ENCODE measurements at places on chromosomes 16 and 17.
A peak's percentile ranks its signal among the peaks of the same experiment; 100 is the strongest.

GRCh38 chr16:88441460-88441859 is 11.6 kb upstream of the ZFPM1 start:
- DNase-seq, result no peak

DNA sequence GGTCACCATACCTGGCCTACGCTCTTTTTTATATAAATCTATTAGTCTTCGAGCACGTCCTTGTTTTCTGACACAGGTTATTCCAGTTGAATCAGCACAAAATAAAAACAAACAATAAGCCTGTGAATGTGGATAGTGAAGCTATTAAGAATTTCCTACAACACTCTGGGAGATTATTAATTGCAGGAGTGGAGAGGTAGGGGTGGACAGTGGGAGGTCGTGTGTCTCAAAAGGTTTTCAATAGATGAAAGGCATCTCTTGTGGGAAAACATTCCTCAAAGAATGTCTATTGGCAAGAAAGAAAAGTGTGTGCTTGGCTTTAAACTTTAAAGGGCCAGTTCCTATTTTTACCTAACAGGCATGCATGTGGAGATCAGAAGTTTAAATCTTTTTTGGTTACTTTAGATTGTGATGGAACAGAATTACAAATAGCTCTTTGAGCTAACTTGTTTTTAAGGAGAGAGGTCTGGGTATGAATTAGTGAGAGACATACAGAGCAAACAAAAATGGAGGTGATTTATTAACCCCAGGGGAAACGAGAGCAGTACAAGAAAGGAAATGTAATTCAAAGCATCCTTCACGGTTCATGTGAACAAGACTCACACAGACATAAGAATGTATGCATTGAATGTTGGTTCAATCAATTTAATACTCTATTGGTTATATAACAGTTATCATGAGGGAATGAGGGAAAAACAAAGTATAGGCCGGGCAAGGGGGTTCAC is 9.0 kb downstream of the SMYD4 start:
- DNase-seq, result no peak

GRCh38 chr17:7841915-7842379 is 7.9 kb downstream of the KDM6B start:
- DNase-seq, result peak; percentile 93

DNA sequence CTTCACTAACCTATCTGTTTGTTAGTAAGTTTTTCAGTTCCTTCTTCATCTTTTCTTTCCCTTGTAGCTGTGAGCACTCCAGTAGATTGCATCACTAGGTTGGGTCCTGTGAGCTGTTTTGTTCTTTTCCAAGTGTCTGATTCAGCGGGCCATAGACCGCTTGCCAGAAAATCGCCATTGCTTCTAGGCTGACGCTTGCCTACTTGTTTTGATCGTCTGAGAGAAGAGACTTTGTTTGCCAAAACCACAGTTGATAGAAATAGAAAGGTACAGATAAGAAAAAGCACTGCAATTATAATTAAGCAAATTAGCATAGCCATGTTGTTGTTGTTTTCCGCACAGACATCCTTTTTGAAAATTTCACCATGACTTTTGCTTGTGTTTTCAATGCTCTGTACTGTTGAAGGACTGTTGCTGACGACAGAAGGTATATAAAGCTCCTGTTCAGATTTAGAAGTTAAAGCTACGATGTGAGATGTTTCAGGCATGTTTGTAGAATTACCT is 3.1 kb downstream of the EVI2A start:
- DNase-seq, result peak; percentile 67

GRCh38 chr17:64564098-64564497 is 57.3 kb downstream of the CEP95 start:
- DNase-seq, result no peak

GRCh38 chr17:50056217-50056960 is 479 bp downstream of the ITGA3 start:
- DNase-seq, result peak; percentile 86

DNA sequence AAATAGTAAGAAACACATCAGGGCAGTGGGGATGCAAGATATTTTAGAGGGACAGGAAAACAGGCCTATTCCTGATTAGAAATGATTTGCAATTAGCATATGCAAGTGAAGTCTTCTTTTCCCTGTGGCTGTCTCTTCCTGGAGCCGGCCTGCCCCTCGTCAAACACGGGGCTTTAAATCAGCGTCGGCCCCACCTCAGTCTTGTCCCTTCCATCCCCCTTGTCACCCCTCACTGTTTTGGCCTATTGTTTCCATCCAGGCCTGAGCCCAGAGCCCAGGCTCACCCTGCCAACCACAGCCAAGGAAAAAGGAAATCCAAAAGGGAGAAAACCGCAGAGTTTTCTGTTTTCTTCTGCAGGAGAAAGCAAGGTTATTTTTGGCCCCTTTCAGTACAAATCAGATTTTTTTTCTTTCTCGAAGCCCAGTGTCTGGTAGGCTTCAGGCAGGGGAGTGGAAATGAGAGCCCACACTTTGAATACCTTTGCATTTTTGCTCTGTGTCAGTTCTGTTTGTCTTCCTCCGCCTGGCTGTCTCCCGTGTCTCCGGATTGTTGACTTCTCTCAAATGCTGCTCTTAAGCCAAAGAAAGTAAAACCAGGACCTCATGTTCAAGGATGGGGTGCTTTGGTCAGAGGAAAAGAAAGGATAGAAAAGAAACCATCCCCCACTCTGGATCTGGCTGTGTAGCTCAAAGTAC is 399.9 kb upstream of the CDH11 start:
- DNase-seq, result no peak

DNA sequence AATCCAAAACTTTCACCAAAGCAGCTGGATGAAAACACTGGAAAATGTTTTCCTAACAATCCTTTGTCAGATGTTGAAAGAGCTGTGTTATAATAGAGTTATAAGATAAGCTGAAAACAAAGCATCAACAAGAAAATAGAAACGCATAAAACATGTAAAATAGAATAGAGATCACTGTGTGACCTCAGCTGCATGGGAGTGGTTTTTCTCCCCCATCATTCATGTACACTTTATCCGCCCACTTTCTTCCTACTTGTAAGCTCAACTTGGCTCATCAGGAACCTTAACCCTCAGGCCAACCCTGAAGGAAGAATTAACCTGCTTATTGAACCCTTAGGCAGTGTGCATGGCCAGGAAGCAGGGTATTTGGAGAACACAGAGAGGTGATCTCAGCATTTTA is 238.5 kb upstream of the PMFBP1 start:
- no peak for DNase-seq

Data from activated CD8-positive, alpha-beta memory T cell treated with anti-CD3 and anti-CD28 coated beads, Interleukin-2, amount 50 U/mL, for 48 hours (primary cell).